ENCODE measurements at places on chromosomes 13 and 19.

DNA sequence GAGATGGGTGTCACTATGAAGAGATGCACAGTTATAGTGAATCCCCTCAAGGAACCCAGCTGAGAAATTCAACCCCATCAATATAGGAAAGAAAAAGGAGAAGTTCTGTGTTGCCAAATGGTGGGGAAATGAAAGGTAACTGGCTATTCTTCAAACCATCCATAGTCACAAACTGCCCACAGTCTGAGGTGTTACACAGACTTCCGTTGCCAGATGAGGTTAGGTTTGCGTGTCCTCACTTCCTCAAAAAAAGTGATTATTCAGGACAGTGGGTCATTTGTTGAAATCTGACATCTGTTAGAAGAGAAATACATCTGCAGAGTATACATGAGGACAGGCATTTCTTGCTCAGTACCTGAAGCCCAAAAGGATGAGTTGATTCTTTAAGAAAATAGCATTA is 9.0 kb downstream of the SIGLEC5 start:
- DNase-seq: no peak

- DNase-seq: no peak
Measured at GRCh38 chr13:69720278-69720983, 387.2 kb upstream of the ATXN8OS start.

GRCh38 chr13:113272031-113272430 is 25.0 kb upstream of the LAMP1 start:
- no peak for DNase-seq

GRCh38 chr19:7846155-7846646 is 16.2 kb downstream of the EVI5L start:
- DNase-seq: no peak

- DNase-seq: no peak
Measured at GRCh38 chr13:106490569-106491321, 44.7 kb downstream of the EFNB2 start.

GRCh38 chr19:3265432-3265831 is 41.0 kb downstream of the CELF5 start:
- no peak for DNase-seq

GRCh38 chr13:46604226-46604990 is 51.4 kb downstream of the LRCH1 start:
- no peak for DNase-seq

- DNase-seq: no peak
Measured at GRCh38 chr19:10805065-10805757, 30.8 kb downstream of the TMED1 start.

DNA sequence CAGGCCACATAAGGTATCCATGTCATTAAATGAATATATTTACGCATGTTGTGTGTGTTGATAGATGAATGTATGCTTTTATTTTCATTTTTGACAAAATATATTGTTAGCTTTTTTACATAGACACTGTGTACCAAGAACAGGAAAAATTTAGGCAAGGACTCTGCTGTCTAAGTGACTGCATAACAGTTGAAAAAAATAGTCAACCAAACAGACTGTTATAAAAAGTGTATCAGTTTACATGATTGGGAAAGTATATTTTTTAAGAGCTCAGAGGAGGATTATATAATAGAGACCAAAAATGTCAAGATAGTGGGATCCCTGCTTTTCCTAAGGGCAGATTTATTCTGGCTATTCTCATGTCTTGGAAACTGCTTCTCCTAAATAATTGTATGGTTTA is 858.0 kb downstream of the SLITRK1 start:
- no peak for DNase-seq

DNA sequence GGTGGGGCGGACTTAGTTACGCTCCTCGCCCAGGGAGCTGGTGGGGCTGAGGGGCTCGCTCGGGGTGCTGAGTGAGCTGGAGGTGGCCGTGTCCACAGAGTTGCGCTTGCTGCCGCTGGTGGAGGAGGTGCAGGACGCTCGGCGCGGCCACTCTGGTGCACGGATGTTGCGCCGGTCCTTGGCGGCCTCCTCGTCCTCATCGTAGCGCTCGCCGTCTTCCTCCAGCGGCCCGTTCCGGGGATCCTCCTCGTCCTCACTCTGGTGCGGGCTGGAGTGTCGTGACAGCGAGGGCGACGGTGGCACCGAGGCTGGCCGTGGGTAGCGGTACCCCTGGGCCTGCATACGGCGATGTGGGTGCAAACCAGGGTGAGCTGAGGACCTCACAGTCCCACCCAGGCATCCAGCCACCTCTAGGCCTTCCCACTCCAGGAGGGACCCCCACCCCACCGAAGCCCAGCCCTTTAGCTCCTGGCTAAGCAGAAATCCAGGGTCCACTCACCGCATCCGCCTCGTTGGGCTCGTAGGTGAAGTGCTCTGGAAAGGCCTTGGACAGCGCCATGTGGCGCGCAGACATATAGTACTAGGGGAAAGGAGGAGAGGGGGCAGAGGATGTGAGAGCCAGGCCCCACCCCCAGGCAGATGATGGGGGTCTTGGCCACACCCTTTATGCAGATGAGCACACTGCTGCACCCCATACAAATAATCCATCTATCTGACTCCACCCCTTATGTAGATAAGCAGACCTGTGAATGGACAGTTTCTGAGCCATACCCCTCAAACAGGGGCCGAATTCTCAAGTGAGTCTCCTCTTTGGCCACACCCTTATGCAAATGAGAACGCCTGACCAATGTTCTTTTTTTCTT is 4.4 kb downstream of the FTL start:
- DNase-seq: no peak

DNA sequence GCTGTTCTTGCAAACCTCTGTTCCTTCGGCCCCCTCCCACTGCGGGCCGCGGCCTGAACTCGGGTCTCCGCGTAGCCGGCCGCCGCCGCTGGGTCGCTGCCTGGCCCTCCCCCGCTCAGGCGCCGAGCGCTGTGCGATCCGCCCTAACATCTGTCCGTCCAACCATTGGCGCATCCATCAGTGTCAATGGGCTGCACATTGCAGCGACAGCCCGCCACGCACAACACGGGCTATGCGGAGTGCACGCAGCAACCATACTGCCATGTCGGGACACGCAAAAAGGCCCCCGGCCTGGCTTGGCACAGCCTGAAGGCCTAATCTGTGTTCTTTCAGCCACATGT is 2.6 kb upstream of the TSHZ3 start:
- DNase-seq: no peak

DNA sequence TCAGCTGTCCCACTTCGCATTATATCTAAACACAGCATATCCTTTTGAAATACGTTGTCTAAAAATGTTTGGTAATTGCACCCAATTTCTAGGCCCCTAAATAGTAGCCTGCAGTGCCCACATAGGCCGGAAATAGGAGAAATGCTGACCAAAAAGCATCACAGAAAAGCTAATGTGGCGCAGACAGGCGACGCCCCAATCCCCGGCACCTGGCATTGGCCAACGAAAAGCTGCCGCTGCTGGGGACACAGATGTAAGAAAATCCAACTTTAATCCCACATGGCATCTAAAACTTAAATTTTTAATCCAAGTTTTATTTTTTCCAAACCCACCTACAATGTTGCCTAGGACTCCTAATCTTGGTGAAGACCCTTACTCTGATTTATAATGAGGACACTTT is 4.0 kb downstream of the SAFB2 start:
- no peak for DNase-seq

- no peak for DNase-seq
Measured at GRCh38 chr19:1901940-1902404, 3.2 kb upstream of the ADAT3 start.

GRCh38 chr19:35124098-35125060 is 8.8 kb downstream of the FXYD3 start:
- peak; percentile 97 for DNase-seq

GRCh38 chr19:55459950-55460657 is 1.3 kb downstream of the ISOC2 start:
- DNase-seq: peak; percentile 45

DNA sequence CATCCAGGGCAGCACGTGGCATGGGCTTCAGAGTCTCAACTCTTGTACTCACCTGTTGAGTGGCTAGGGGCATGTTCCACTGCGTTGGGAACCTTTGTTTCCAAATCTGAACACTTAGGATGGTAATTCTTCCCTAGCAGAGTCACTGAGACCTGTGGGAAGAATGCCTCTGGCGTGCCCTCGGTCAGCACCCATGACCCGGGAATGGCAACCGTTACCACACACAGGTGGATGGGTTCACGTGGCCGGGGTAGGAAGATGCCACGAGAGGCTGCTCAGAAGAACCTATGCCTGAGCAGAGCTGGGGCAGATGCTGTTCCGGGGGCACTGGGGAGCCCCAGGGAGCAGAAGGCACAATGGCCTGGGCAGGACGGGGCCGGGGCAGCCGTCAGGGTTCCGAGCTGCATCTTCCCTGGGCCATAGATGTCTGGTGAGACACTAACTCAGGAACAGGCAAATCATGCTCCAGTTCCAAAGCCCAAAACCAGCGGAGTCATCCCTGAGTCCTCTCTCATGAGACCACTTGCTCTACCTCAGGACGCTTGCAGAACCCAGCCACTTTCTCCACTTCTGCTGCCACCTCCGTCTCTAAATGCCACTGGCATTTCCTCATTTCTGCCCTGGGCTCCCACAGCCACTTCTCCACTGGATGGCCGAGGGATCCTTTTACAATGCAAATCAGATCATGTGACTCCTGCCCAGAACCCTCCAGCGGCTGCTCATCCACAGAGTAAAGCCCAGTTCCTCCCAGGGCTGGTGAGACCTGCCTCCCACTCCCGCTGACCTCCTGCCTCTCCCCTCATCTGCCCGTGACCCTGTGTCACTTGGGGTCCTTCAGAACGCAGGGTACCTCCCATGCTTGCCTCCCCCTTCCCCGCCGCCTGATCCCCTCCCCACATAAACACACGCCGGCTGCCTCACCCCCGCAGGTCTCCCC is 36.7 kb downstream of the FAM124A start:
- DNase-seq: no peak

- no peak for DNase-seq
Measured at GRCh38 chr13:78298657-78299056, 304.7 kb downstream of the POU4F1 start.

- DNase-seq: no peak
Measured at GRCh38 chr13:113013878-113014751, 45.1 kb downstream of the MCF2L start.

DNA sequence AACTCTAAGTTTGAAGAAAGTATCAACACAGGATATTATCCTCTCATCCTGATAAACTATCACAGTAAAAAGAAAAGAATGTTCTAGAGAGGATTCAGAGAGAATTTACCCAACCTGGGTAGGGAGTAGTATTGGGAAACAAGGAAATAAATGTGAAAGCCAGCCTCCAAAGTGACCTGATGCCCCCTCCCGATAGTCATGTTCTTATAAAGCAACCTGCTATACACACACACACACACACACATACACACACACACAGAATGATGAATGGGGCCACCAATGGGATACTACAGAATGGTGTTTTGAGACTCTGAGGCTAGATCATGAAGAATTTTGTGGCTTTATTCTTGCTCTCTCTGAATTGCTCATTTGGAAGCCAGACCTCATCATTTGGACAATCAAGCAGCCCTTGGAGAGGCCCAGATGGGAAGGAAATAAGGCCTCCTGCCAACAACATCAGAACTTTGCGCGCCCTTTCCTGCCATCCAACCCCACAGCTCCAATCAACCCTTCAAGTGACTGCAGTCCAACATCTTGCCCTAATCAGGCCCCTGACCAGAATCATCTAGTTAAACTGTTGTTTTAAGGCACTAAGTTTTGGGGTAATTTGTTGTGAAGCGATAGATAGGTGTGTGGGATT is 807.9 kb upstream of the ARGLU1 start:
- DNase-seq: no peak

GRCh38 chr19:30116984-30117555 is 175.0 kb downstream of the URI1 start:
- no peak for DNase-seq

GRCh38 chr13:111534751-111535522 is 214.5 kb downstream of the TEX29 start:
- DNase-seq: no peak

Data from hindlimb muscle (tissue), 1 donor.